ENCODE measurements at places on chromosomes 5 and 9. TPM values are rescaled to one million over a fixed set of nuclear protein-coding genes. Genes with fewer than 3 reads are reported as not detected.

Gene ACSL6
- 73.4 TPM for total RNA-seq

Gene IFNE
- not detected for total RNA-seq

Gene PRDM9
- not detected for total RNA-seq

Gene AIF1L
- total RNA-seq: 36.2 TPM

Gene SCGB3A2
- total RNA-seq: not detected

Gene SHC3
- 4.4 TPM for total RNA-seq

Gene ZNF462
- total RNA-seq: 85.9 TPM

Gene TMEM174
- not detected for total RNA-seq

Gene PTCH1
- total RNA-seq: 49.8 TPM

Gene NOL6
- 22.9 TPM for total RNA-seq

Gene AFAP1L1
- 21.0 TPM for total RNA-seq

Gene SLC36A3
- not detected for total RNA-seq

Gene ZNF608
- total RNA-seq: 144 TPM

Gene NEUROG1
- 5.9 TPM for total RNA-seq

Gene ATP6V0E1
- 66.2 TPM for total RNA-seq

Gene ANGPTL2
- total RNA-seq: 26.6 TPM

Gene CAMK4
- 28.8 TPM for total RNA-seq

Gene ADCY2
- total RNA-seq: 17.5 TPM

Gene SPATA31A3
- total RNA-seq: not detected

Gene IL31RA
- 1.0 TPM for total RNA-seq

Gene GKAP1
- 34.0 TPM for total RNA-seq

Gene C9orf50
- 0.71 TPM for total RNA-seq

Gene ESM1
- total RNA-seq: 3.6 TPM

Gene SVEP1
- total RNA-seq: 27.3 TPM

Gene HSD17B4
- total RNA-seq: 123 TPM

Gene NUTM2G
- total RNA-seq: not detected

Gene ADRB2
- total RNA-seq: 3.8 TPM

Gene OR1Q1
- total RNA-seq: not detected

Gene STING1
- 20.9 TPM for total RNA-seq

Gene KIF20A
- total RNA-seq: 12.9 TPM

Gene NKD2
- total RNA-seq: 18.0 TPM

Gene GLDC
- 18.4 TPM for total RNA-seq

Gene CTNNAL1
- 65.6 TPM for total RNA-seq

All from camera-type eye (tissue), 1 donor.